ENCODE measurements at places on chromosomes 2 and 18.

DNA sequence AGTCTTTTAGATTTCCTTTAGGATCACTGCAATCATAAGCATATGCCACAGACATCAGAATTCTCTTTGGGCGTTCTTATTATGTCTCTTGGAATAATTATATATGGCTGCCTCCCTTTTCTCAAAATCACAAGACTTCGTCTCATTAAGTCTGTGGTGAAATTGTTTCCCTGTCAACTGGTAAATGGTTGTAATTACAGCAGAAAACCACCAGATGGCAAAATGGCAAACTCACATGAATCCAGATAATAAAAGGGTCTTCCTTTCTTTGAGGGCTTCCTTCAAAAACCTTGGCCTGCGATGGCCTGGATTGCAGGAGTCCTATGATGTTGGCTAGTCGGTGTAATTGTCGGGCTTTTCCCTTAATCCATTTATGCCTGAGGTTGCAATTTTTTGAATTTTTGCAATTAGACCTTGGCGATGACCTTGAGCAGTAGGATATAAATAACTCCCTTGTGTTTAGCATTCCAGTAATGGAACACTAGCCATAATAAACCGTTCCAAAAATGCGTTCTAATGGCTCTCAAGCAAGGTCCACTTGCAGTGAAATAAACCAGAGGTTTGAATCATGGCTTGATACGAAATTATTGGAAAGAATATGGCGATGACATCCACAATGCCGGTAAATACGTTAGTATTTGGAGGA, 656.4 kb downstream of the MBD2 start:
- H3K27me3 ChIP-seq, result no peaks in the 10 kb centered on the region
- no peak overlapping the region for H3K27ac ChIP-seq
- H3K36me3 ChIP-seq, result no peaks in the 10 kb centered on the region
- H3K4me1 ChIP-seq, result no peaks in the 10 kb centered on the region
- H3K4me3 ChIP-seq, result no peak overlapping the region
- DNase-seq, result no peak

DNA sequence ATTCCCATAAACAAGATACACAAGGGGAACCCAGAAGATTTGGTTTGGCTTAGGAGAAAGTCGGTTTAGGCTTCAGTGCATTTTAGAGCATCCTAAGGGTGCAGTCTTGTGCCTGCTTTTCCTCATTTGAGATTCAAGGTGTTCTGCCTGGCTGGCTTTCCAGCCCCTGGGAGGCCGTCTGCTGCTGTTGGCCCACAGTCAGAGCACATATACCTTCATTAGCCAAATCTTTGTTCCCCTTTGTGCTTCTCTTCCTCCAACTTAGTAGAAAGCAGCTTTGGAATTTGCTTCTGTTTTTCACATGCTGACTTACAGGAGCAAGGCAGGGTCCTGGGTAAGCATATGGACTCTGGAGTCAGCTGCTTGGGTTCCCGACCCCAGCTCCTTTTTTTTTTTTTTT, 477.1 kb upstream of the TCF4 start:
- H3K4me1 ChIP-seq, result peaks cover 19% of the 10 kb centered on the region
- no peak overlapping the region for H3K27ac ChIP-seq
- H3K27me3 ChIP-seq, result no peaks in the 10 kb centered on the region
- no peak overlapping the region for H3K4me3 ChIP-seq

- H3K36me3 ChIP-seq, result peaks cover 96% of the 10 kb centered on the region
- no peak for DNase-seq
- no peak overlapping the region for H3K4me3 ChIP-seq
- H3K27me3 ChIP-seq, result no peaks in the 10 kb centered on the region
- no peaks in the 10 kb centered on the region for H3K4me1 ChIP-seq
- H3K27ac ChIP-seq, result no peak overlapping the region
Measured at GRCh38 chr2:10787176-10787968, 25.2 kb downstream of the PDIA6 start.

GRCh38 chr2:1612391-1613077, 131.8 kb downstream of the PXDN start:
- no peaks in the 10 kb centered on the region for H3K27me3 ChIP-seq
- no peaks in the 10 kb centered on the region for H3K36me3 ChIP-seq
- DNase-seq, result peak; percentile 22
- H3K4me3 ChIP-seq, result no peak overlapping the region
- H3K4me1 ChIP-seq, result peaks cover 3% of the 10 kb centered on the region

DNA sequence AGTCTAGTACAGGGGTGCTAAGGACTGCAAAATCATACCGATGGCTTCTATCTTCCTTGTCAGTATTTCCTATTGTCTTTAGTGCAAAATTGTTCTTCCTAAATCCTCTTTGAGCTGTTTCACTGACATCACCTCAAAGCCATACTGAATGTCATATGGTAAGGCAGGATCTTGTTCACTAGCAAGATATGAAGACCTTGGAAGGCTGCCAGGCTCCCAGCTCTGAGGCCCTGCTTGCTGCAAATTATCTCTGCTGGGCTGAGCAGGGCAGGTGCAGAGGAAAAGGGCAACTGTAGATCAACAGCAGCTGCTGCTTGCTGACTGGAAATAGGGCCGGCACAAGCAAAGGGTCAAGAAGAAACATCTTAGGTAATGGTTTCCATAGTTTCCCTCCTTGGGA, 58.2 kb downstream of the PMAIP1 start:
- no peaks in the 10 kb centered on the region for H3K27me3 ChIP-seq
- H3K36me3 ChIP-seq, result no peaks in the 10 kb centered on the region
- peaks cover 26% of the 10 kb centered on the region for H3K4me1 ChIP-seq
- no peak overlapping the region for H3K27ac ChIP-seq
- no peak for DNase-seq

DNA sequence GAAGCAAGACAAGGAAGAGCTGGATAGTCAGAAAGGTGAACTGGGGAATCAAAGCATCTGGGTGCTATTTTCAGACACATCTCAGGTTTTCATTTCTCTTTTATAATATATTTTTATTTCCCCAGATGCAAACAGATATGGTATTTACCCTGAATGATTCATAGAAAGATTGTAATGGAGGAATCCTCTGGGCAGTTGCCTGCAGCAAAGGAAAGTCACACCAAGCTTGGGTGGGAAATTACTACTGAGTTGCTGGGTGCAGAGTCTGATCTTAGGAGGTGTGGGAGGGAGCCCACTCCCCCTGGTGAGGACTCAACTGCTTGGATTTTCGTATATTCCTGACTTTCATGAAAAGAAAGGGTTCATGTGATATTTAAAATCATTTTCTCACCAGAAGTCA, 2.1 kb downstream of the EFR3B start:
- H3K27me3 ChIP-seq, result peaks cover 39% of the 10 kb centered on the region
- DNase-seq, result no peak
- no peaks in the 10 kb centered on the region for H3K36me3 ChIP-seq
- no peak overlapping the region for H3K27ac ChIP-seq

- H3K27ac ChIP-seq, result peak overlapping the region; percentile 82
- DNase-seq, result no peak
- no peaks in the 10 kb centered on the region for H3K36me3 ChIP-seq
- peaks cover 60% of the 10 kb centered on the region for H3K4me1 ChIP-seq
- no peaks in the 10 kb centered on the region for H3K27me3 ChIP-seq
- peak overlapping the region; percentile 45 for H3K4me3 ChIP-seq
Measured at GRCh38 chr18:77087393-77088141, 45.0 kb downstream of the MBP start.

DNA sequence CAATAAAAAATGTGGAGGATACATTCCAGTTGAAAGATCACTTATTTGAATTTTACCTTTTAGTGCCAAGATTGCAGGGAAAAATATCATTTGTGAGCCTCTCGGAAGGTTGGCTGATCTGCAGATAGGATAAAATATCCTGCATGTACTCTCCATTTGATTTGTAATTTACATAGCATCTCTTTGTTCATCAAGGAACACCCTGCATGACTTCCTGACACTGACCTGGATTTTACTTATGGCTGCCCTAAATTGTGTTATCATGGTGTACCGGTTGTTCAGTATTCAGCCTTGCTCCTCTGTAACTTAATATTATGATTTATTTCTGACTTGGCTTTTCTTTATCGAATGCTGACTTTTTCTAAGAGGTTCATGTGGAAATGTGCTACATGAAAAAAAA, 226.4 kb downstream of the PIK3C3 start:
- no peak overlapping the region for H3K4me3 ChIP-seq
- no peaks in the 10 kb centered on the region for H3K36me3 ChIP-seq
- H3K4me1 ChIP-seq, result no peaks in the 10 kb centered on the region
- H3K27me3 ChIP-seq, result no peaks in the 10 kb centered on the region
- DNase-seq, result no peak

DNA sequence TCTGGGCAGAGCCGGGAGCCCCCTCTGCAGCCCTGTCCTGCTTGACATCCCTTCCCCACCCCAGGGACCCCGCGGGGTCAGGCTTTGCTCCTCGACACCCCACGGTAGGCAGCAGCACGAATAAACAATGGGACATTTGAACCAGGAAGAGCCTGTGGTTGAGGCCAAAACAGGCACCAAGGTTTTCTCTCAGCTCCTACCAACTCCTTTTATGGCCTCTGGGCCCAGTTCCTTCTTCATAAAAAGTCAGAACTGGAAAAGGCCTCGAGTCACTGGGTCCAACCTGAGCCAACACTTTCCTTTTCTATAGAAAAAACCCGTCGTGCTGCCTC, 20.6 kb downstream of the TEX44 start:
- H3K27ac ChIP-seq, result peak overlapping the region; percentile 98
- H3K4me1 ChIP-seq, result peaks cover 65% of the 10 kb centered on the region
- H3K36me3 ChIP-seq, result no peaks in the 10 kb centered on the region

- peaks cover 6% of the 10 kb centered on the region for H3K36me3 ChIP-seq
- H3K27ac ChIP-seq, result peak overlapping the region; percentile 97
- H3K4me1 ChIP-seq, result peaks cover 57% of the 10 kb centered on the region
- H3K4me3 ChIP-seq, result peak overlapping the region; percentile 71
- DNase-seq, result no peak
- no peaks in the 10 kb centered on the region for H3K27me3 ChIP-seq
Measured at GRCh38 chr18:3248658-3249359, 1.2 kb downstream of the MYL12A start.
